ENCODE measurements at places on chromosomes 12 and 14.

DNA sequence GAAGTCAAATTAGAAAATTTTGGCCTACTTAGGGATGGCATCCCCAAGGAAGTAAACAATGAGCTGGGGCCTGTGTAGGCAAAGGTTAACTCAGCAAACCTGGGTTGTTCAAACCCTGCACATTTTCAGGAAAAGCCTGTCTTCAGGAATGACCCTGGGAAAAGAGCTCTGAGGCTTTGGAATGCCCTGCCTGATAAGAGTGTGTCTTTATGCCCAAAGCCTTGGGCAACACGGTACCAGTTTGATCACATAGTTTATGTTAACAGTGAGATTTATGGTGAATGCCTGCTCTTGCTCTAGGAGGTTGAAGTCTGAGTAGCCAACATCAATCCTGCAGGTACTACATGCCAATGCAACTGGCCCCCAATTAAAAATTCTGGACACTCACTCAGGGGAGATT, 28.2 kb upstream of the STAB2 start:
- no peak for DNase-seq

GRCh38 chr14:22071006-22071405, 397.4 kb upstream of the OR4E1 start:
- no peak for DNase-seq

- no peak for DNase-seq
Observed at GRCh38 chr12:105318651-105319483, 11.6 kb upstream of the C12orf75 start.

GRCh38 chr12:72030277-72030676, 91.6 kb downstream of the TPH2 start:
- no peak for DNase-seq

- DNase-seq: no peak
Observed at GRCh38 chr12:129606239-129606638, 297.6 kb downstream of the TMEM132D start.

GRCh38 chr12:53332744-53333143, 3.4 kb downstream of the SP7 start:
- DNase-seq: no peak

DNA sequence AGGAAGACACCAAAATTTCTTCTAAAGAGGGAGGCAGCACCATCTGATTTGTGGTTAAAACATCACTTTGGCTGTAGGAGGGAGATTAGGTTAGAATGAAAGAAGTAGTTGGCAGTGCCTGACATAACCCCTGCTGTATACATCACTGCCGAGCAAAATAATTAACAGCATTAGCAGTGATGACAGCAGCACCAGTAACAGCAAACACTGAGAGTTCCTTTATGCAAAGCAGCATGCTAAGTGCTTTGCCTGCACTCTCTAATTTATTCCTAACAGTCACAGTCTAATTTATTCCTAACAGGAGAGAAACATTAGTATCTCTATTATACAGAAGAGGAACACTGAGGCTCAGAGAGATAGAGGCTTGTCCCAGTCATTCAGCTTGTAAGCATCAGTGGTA, 1469.7 kb downstream of the AACS start:
- DNase-seq: no peak

DNA sequence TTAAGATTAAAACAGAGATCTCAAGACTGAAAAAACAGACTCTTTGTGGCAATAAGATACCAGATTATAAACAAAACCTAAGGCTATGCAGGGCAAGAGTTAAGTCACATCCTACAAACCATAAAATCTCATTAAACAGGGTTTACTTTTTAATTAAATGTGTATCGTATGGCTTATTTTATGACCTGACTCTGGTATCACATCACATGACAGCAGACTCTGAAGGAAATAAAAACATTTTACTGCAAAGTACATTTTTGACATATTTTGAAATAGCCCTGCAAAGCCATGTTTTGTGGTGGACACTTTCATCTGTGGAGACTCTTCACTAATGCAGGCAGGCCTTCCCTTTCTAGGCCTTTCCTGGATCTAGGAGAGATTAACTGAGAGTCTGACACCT, 327.6 kb upstream of the CLEC14A start:
- no peak for DNase-seq

DNA sequence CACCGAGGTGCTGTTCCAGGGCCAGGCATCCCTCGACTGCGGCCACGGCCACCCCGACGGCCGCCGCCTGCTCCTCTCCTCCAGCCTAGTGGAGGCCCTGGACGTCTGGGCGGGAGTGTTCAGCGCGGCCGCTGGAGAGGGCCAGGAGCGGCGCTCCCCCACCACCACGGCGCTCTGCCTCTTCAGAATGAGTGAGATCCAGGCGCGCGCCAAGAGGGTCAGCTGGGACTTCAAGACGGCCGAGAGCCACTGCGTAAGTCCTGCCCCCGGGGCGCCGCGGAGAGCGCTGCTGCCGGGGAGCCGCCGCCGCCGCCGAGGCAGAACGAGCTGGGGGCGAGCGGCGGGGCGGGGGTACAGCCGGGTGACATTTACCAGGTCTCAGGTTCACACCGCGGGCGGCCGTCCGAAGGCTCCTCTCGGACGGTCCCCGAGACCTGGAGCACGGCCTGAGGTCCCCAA, 1.4 kb downstream of the PLXNC1 start:
- peak; percentile 40 for DNase-seq

DNA sequence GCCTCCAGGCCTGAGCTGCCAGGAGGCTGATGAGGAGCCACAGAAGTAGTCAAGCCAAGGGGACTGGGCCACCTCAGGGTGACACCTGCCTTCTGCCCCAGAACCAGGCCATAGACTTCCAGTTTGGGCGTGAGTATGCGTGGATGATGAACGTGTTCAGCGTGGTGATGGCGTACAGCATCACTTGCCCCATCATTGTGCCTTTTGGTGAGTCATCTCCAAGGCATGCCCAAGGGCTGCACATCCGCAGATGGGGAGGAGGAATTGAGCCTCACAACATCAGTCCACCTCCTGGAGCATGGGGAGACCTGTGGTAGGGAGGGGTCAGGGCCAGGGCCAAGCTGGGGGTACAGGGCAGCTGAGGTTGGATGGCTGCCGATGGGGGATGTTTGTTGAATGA, 22.3 kb downstream of the NGB start:
- DNase-seq: no peak

- no peak for DNase-seq
Observed at GRCh38 chr12:6222078-6222654, 22.0 kb downstream of the CD9 start.

DNA sequence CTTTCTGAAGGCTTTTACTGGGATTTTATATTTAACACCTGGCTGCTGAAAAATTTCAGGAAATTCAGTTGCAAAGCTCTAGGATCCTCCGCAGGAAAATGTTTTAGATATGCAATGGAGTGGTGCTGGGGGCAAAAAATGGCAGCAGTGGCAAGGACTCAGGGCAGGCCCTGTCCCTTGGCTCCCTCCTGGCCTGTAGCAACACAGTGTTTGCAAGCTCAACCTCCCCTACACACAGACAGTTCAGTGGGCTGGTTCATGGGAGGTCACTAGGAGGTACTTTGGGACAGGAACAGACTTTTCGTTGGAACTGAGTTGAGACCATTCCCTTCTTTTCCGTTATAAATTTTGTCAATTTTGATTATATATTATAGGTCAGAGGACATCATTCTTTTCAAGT, 270.4 kb downstream of the ADAMTS20 start:
- DNase-seq: no peak

DNA sequence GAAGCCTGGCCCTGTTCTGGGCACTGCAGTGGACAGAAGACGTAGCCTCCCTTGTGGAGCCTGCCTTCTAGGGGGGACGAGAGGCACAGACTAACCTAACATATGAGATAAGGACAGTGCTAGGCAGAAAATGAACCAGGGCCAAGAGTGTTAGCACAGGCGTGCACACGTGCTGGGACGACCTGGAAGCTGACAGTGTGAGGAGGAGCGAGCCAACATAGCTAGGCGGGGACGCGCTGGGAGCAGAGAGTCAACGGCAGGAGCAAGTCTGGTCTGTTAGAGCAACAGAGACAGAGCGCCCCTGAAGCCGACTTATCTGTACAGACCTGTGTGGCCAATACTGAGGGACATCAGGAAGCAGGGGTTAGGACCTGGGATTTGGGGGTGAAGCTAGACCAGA, 8.0 kb downstream of the PXMP2 start:
- DNase-seq: no peak

- no peak for DNase-seq
Observed at GRCh38 chr14:84181072-84181471, 1348.9 kb upstream of the FLRT2 start.

DNA sequence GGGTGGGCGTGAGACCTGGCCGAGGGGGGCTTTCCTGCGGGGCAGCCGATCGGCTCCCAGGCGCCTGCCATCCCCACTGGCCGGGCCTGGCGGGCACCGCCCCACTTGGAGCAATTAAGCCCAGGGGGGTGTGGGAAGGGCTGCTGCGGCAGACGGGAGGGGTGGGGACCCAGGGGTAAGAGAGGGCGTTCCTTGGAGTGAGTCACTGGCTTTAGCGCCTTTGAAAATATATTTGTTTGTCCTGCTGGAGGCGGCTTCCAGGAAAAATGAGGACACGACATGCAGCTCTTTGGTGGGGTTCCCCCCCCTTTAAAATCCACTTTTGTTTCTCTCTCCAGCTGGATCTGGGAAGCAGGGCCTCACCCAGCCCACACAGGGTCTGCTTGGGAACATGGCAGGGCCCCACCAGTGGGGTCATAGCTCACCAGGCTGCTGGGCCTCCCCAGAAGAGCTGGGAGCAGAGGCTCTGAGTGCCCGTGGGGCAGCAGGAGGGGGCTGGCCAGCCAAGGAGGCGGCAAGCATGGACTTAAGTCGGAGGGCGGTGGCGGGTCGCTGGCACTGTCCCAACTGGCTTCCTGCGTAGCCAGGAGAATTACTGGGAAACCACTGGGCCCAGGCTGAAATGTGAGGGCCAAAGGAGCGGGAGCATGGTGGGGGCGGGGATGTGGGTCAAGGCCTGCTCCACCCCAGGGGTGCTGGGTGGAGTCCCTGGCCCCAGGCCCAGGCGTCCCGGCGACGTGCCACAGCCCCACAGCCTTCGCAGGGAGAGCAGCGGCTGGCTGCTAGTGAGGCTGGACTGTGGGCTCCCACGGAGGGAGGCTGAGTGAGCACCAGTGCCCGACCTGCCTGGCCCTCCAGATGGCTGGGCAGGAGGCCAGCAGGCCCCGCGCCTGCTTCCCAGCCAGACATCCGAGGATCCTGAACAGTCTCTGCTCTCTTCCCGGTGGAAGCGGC, 128.0 kb downstream of the RFLNA start:
- DNase-seq: peak; percentile 90

DNA sequence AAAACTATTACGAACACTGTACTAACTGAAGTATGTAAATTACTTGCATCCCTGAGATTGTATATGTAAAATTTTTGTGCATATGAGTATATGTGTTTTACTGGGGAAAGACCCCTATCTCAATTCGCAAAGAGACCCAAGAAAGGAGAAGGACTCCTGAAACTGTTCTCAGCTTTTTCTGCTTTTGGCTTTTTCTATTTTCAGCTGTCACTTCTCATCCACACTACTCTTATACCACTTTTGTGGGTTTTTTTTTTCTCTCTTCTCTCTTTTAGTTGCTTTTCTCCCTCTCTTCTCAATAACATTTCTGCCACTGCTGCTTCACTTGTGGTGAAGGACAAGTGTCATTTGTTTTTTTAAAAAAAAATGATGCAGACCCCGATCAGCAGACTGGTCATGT, 39.8 kb downstream of the NIN start:
- no peak for DNase-seq

- DNase-seq: no peak
Observed at GRCh38 chr14:94345344-94346064, 22.4 kb upstream of the SERPINA6 start.

DNA sequence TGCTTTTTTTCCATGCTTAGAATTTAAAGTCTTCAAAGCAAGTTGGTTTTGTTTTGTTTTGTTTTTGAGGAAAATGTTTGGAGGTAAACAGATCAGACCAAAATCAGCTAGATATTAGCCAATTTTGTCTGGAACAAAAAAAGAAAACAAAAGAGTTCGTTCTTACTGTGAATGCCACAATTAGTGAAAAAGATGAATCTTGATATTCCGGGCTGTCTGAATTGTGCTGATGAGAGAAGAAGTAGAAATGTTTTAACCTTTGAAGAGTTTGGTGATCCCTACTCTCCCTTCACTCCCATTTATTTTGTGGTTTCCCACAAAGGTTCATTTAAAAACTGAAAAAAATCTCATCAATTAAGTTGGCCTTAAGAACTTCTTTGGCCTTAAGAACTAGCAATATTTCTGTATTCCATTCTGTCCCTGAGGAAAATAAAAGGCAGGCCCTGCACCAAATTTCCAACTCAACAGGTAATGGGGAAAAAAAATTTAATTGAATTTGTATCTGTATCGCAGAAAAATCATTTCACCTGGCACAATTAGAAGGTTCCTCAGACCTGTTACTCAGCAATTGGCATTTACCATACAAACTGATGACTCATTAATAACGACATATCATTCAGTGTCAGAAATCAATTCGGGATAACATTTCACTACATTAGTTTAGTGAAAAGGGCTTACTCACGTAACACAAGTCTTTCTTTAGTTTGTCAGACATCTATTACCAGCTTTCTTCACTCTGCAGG, 562 bp upstream of the GLIPR1L2 start:
- DNase-seq: peak; percentile 51

DNA sequence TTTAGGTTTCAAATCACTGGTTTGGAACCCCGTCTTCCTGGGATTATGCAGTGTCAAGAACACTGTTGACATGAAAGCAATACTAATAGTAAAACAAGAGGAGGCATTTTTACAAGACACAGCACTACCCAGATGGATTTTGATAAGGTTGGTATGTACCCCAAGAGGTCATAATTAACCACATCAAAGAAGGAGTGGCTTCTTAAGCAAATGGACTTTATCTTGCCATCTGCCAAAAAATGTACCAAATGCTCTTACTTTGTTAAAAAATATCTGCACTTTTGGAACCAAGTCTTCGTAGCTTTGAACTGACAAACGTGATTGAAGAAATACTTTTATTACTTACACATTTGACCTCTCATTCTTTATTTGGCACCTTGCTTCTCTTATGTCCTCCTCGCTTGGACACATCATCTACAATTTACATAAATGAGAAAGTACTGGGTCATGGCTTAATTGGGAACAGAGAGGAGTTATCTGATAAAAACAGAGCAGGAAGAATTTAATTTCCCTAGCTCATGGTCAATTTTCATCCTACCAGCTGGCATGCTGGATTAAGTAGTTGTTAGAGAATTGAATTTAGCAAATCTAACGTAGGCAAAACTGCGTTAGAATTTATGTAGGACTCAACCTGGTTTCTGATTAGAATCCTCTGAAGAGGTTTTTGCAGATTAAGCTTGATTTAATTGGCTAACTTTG, 54.5 kb upstream of the PRICKLE1 start:
- DNase-seq: no peak

GRCh38 chr12:112179916-112180315, 54.6 kb downstream of the TRAFD1 start:
- DNase-seq: no peak

GRCh38 chr12:127035011-127035879, 1231.7 kb upstream of the TMEM132C start:
- no peak for DNase-seq

DNA sequence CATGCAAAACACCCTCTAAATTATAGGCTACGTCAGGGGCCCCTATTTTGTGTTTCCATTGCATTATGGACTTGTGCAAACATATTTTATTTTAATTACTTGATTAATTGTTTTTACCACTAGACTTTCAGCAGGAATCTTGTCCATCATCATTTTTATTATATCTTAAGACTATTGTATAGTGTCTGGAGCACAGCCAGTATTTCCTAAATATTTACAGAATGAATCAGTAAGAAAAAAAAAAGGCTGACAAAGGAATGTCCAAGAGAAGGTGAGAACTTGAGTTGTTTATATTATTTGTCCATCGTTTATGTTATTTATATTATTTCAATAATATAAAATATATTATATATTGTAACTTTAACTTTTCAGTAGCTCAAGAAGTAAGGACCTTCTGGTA, 664.7 kb downstream of the SLC6A15 start:
- no peak for DNase-seq

- no peak for DNase-seq
Observed at GRCh38 chr14:77822741-77823140, 22.8 kb downstream of the ADCK1 start.

All from cerebellar cortex (tissue), 1 donor.